ENCODE measurements at places on chromosomes 4 and X. TPM values are rescaled to one million over a fixed set of nuclear protein-coding genes. Genes with fewer than 3 reads are reported as not detected.

DNA sequence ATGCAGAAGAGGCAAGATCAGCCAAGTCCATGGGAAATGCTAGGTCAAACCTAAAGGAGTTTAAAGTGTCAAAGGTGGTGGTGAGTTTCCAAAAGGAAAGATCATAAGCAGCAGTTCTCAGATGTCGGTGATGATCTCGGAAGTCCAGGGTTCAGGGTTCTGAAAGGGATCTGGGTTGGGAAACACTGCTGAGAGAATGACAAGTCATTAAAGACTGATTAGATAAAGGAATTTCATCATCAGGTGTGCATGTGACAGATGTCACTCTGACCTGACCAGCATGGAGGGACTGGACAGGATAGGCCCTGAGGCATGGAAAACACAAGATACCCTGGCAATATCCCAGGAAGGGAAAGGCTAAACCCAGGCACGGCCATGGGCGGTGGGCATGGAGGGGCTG is 195.7 kb upstream of the TBL1X start:
- no peak overlapping the region for H3K4me3 ChIP-seq
- H3K27ac ChIP-seq: no peak overlapping the region
- H3K27me3 ChIP-seq: no peaks in the 10 kb centered on the region
- H3K4me1 ChIP-seq: no peaks in the 10 kb centered on the region

DNA sequence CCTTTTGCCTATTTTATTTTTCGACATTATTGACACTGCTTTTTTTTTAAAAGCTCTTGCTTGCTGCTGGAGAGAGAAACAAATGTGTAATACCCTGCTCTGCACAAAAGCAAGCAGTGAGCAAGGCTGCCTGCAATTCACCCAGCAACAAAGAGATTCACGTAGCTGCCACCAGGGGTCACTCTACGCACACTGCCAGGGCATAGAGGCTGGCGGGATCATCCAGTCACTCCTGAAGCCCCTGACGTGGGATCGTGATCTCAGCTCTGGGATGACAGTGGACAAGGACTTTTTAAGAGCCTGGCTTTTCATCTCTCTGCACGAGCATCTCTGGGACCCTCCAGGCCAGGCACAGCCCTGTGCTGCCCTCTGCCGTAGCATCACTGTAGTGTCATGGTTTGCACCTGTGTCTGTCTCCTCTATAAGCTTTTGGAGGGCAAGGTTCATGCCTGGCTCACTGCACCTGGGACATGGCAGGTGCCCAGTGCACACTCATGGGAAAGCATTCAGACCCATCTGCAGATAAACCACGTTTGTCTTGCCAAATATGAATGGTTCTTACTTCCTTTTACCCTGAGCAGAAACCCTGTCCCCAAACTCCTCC is 19.8 kb downstream of the C4orf50 start:
- no peak overlapping the region for H3K27ac ChIP-seq
- H3K4me1 ChIP-seq: peaks cover 3% of the 10 kb centered on the region
- peaks cover 8% of the 10 kb centered on the region for H3K27me3 ChIP-seq
- DNase-seq: peak; percentile 35
- no peak overlapping the region for H3K4me3 ChIP-seq

The TACC3 gene
- total RNA-seq: 189 TPM

DNA sequence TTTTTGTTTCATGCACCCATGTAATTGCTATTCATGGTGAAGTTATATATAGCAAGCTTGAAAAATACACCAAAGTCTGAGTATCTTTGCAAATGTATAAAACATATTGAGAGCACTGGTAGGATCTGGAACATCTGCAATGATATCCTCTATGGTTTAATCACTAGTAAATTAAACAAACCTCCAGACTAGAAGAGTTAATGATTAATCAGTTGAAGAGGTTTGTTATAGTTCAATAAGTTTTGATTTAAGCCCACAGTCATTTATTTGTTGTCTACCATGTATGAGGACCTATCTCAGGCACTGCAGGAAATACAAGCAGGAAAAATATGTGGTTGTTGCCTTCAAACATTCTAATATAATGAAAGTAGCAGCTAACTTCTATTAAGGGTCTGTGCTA is 16.5 kb downstream of the CYBB start:
- DNase-seq: no peak
- no peaks in the 10 kb centered on the region for H3K27me3 ChIP-seq
- H3K36me3 ChIP-seq: no peaks in the 10 kb centered on the region
- no peak overlapping the region for H3K27ac ChIP-seq
- no peak overlapping the region for H3K4me3 ChIP-seq

- no peak overlapping the region for H3K27ac ChIP-seq
- no peak for DNase-seq
- H3K36me3 ChIP-seq: no peaks in the 10 kb centered on the region
Measured at GRCh38 chrX:40004246-40004535, 93.6 kb downstream of the BCOR start.

The ACOT9 gene
- total RNA-seq: 22.1 TPM

The SPOCK3 gene
- total RNA-seq: not detected

The ARHGAP36 gene
- not detected for total RNA-seq

- no peak overlapping the region for H3K27ac ChIP-seq
- H3K27me3 ChIP-seq: no peaks in the 10 kb centered on the region
- H3K4me1 ChIP-seq: peaks cover 4% of the 10 kb centered on the region
- H3K36me3 ChIP-seq: no peaks in the 10 kb centered on the region
- DNase-seq: no peak
Measured at GRCh38 chr4:128663325-128663724, 146.2 kb upstream of the JADE1 start.

GRCh38 chr4:108488865-108489264 is 131.5 kb upstream of the RPL34 start:
- DNase-seq: no peak
- no peak overlapping the region for H3K27ac ChIP-seq
- H3K4me1 ChIP-seq: peaks cover 18% of the 10 kb centered on the region
- H3K27me3 ChIP-seq: no peaks in the 10 kb centered on the region

GRCh38 chr4:104489731-104490095 is 5.0 kb downstream of the CXXC4 start:
- no peak overlapping the region for H3K4me3 ChIP-seq
- peaks cover 30% of the 10 kb centered on the region for H3K4me1 ChIP-seq
- peaks cover 87% of the 10 kb centered on the region for H3K27me3 ChIP-seq
- no peaks in the 10 kb centered on the region for H3K36me3 ChIP-seq
- no peak overlapping the region for H3K27ac ChIP-seq
- DNase-seq: no peak

DNA sequence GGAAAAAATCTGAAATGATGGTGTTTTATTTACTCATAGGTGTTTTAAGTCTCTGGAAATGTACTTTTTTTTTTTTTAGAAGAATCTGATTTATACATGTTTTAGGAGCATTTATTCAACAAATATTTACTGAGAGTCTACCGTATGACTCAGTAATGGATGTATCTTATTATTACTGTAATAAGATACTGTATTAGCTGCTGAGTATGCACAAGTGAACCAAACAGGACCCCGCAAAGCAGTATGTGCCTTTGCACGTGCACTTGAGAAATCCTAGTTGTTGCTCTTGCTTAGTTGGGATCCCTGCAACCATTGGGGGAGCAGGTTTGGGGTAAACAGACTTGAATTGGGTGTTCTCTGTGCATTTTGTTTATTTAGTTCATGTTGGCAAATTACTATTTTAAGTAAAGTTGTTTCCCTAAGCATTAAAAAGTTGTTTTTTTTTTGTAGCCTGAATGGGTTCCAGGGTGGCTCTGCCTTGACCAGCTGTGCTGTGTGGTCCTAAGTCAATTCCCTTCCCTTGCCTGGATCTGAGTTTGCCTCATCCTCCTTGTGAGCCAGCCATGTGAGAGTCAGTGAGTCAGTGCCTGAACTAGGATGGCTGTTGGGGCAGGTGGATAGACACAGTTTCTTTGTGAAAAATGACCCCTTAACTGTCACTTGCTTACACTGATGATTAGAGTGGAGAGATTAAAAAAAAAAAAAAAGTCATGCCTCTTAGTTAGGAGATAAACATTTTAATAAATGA is 27.7 kb downstream of the DCUN1D4 start:
- H3K36me3 ChIP-seq: peaks cover 52% of the 10 kb centered on the region
- DNase-seq: no peak
- no peaks in the 10 kb centered on the region for H3K4me1 ChIP-seq

The RWDD4 gene
- 26.3 TPM for total RNA-seq

GRCh38 chr4:78166622-78167021 is 109.5 kb downstream of the FRAS1 start:
- H3K27ac ChIP-seq: no peak overlapping the region
- peaks cover 3% of the 10 kb centered on the region for H3K4me1 ChIP-seq
- no peak overlapping the region for H3K4me3 ChIP-seq
- H3K27me3 ChIP-seq: peaks cover 21% of the 10 kb centered on the region
- H3K36me3 ChIP-seq: no peaks in the 10 kb centered on the region

DNA sequence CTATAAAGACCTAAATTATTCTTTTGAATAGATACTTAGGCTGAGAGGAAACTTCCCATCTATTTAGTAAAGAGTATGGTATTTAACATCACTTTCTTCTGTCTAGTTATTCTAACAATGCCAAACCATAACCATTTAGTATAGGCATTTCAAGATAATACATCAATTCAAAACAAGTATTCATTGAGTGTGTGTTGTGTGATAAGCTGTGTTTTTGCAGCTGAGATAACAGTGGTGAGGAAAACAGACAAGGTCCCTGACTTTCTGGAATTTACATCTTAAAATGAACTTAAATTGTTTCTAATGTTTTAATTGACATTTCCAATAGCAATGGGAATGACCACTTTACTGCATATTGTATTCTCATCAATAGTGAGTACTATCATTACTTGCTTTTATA is 22.4 kb upstream of the TSPAN5 start:
- no peak overlapping the region for H3K27ac ChIP-seq
- peaks cover 4% of the 10 kb centered on the region for H3K4me1 ChIP-seq
- no peaks in the 10 kb centered on the region for H3K27me3 ChIP-seq
- DNase-seq: no peak
- H3K36me3 ChIP-seq: no peaks in the 10 kb centered on the region

DNA sequence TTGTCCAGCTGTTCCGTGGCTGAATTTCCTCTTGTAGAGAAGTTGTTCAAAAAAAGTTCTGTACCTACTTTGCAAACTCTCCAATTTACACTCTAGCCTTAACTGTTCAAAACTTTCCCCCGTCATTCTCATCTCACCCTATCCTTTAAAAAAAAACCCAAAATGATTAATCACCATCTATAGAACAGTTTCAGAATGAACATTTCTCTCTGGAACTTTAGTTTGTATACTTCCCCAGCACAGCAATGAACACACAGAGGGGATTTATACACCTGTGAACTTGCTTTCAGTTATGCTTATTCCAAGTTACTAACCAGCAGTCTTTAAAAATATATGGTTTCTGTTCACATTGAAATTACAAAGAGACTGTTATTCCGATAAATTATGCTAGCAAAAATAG is 1.2 kb downstream of the GEMIN8 start:
- no peaks in the 10 kb centered on the region for H3K27me3 ChIP-seq
- peaks cover 18% of the 10 kb centered on the region for H3K4me1 ChIP-seq
- peak overlapping the region; percentile 97 for H3K4me3 ChIP-seq
- peaks cover 1% of the 10 kb centered on the region for H3K36me3 ChIP-seq
- peak overlapping the region; percentile 100 for H3K27ac ChIP-seq

The AWAT2 gene
- total RNA-seq: not detected

The MAGEA1 gene
- not detected for total RNA-seq

DNA sequence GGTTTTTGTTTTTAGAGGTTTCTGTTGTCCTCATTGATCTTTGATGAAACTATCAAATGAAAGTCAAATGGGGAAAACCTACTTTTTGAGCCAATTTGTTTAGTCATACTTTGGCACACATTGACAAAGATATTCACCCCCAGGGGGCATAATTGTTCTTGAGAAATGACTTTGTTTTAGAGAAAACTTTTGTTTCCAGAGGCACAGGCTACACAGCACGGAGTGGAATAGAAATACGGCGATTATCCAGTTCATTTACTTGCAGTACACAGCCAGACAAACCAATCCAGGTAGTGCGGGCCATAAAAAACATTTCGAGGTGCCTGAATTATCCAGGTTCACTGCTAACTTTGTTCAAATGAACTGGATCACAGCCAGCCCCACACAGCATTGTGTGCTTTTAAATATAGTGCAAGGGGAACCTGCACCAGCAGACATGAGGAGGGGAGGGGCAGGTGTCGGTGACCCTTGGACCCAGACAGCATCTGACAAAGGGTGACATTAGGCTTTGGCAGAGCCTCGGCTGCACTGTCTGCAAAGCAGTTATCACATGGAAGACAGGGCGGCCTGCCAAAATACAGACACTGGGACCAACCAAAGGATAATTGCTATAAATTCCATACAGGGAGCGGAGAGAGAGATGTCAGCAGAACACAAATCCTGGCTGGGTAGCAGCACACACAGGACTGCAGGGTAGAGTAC is 179.6 kb upstream of the NOCT start:
- H3K36me3 ChIP-seq: no peaks in the 10 kb centered on the region
- no peak for DNase-seq
- no peak overlapping the region for H3K27ac ChIP-seq
- H3K27me3 ChIP-seq: peaks cover 9% of the 10 kb centered on the region
- H3K4me1 ChIP-seq: peaks cover 4% of the 10 kb centered on the region

The EPHA5 gene
- total RNA-seq: not detected

The FAM47E gene
- not detected for total RNA-seq

The SHROOM4 gene
- not detected for total RNA-seq

DNA sequence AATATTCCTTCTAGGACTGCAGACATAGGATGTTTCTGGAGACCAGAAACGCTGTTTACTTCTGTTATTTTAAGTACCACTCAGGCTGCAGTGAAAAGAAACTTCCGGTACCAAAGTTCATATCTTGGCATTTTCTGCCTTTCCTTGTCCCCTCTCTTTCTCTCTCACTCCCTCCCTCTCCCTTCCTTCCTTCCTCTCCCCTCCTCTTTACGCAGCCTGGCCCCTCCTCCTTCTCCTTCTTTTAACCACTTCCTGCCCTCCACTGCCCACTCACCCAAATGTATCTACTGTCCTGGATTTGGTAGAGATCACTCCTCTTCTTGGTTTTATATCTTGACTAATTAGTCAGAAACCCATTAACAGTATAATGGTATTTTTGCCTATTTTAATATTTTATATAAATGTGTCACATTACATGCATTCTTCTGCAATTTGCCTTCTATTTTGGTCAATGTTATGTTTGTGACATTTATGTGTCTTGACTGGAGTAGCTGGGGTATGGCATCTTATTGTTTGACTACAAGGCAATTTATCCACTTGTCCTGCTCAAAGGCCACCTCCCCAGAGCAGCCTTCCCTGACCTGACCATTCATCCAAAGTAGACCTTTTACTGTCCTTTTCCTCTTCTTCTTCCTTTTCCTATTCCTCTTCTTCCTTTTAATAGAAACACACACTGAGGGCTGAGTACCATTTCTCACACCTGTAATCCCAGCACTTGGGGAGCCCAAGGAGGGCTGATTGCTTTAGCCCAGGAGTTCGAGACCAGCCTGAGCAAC is 56.9 kb downstream of the BCOR start:
- H3K36me3 ChIP-seq: no peaks in the 10 kb centered on the region
- peaks cover 11% of the 10 kb centered on the region for H3K4me1 ChIP-seq
- H3K27me3 ChIP-seq: no peaks in the 10 kb centered on the region
- peak overlapping the region; percentile 39 for H3K4me3 ChIP-seq

DNA sequence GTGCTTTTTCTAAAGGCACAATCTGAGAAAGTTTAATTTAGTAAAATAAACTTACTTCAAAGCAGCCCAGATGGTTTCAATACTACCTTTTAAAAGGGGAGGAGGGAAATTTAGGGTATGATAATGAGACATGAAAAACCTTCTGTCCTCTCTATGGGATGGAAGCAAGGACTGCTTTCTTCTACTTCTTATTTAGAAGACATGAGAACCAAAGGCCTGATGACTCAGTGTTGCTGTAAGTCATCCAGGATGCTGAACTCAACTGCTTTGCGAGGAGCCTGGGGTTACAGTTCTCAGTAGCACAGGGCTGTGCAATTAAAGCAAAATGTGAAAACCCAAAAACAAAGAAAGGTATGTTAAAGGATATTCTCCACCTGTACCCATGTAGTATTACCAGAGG is 140.8 kb upstream of the EDNRA start:
- no peaks in the 10 kb centered on the region for H3K36me3 ChIP-seq
- H3K4me1 ChIP-seq: no peaks in the 10 kb centered on the region
- no peak overlapping the region for H3K4me3 ChIP-seq
- H3K27me3 ChIP-seq: no peaks in the 10 kb centered on the region
- H3K27ac ChIP-seq: no peak overlapping the region
